ENCODE measurements at places on chromosomes 12 and 14.
A peak's percentile ranks its signal among the peaks of the same experiment; 100 is the strongest.

GRCh38 chr14:63672417-63673180 is 30.9 kb upstream of the WDR89 start:
- DNase-seq, result peak; percentile 62

GRCh38 chr14:39446131-39446744 is 14.0 kb upstream of the FBXO33 start:
- no peak for DNase-seq

DNA sequence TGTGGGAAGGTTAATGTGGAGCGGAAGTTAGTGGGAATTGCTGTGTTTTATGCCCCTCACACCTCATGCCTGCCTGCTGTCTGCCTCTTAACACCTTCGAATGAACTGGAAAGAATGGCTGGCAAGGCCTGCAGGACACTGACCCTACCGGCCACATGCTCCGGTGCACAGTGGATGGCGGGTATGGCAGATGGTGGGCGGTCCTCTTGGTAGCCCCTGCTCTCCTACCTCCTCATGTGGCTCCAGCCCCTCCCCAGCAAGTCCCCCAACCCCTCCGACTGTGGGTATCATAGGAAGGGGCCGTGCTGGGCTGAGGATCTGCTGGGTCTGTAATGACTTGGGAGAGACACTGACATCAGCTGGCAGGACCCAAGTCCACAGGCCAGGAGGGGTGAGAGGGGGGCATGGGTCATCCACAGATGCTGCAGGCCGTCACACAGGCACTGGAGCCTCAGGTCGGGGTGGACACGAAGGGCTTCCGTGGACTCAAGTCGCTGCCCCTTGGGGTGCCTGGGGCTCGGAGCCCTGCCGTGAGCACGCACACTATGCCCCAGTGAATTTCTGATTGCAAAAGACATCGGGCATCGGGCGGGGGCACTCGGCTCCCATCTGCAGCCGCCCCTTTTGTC is 77.4 kb downstream of the KIF26A start:
- DNase-seq, result no peak

DNA sequence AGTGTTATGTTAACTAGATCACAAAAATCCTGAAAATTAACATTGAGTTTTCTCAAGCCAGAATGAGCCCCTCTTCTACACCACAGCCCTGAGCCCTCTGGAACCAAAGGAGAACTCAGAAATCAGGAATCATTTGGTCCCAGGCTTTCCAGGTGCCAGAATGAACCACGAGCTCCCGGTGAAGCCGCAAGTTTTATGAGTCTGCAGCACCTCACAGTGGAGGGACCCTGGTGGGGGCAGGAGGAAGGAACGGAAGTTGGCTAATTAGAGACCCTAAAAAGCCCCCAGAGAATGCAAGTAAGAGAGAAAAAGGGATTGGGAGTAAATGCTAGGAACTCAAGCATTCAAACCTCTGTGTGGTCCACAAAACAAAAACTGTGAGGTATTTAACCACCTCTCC is 52.9 kb upstream of the BCL2L14 start:
- no peak for DNase-seq

- DNase-seq, result no peak
These were observed 20.2 kb downstream of the HDAC7 start for GRCh38 chr12:47799357-47799955.

- no peak for DNase-seq
These were observed 141.4 kb downstream of the CRADD start for GRCh38 chr12:93818488-93819049.

DNA sequence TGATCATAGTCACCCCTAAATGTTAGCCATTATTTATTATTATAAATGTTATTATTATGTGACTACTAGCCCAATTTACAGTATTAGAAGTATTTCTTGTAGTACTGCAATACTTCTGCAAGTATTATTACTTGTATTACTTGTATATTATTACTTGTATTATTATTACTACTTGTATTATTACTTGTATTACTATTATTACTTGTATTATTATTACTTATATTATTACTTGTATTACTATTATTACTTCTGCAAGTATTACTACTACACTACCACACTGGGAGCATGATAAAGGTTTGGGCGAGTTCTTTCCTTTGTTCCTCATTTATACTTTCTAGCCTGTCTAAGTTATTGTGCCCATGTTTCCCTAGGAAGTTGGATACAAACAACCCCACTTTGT is 67.9 kb downstream of the NOS1 start:
- no peak for DNase-seq

- DNase-seq, result no peak
These were observed 129.2 kb upstream of the ARHGAP5 start for GRCh38 chr14:31947680-31948595.
